ENCODE measurements at places on chromosomes 7 and 10.

- DNase-seq, result no peak
These were observed 39.4 kb upstream of the PIP4K2A start for GRCh38 chr10:22753786-22754185.

GRCh38 chr10:123069246-123069986, 60.6 kb downstream of the ACADSB start:
- no peak for DNase-seq

DNA sequence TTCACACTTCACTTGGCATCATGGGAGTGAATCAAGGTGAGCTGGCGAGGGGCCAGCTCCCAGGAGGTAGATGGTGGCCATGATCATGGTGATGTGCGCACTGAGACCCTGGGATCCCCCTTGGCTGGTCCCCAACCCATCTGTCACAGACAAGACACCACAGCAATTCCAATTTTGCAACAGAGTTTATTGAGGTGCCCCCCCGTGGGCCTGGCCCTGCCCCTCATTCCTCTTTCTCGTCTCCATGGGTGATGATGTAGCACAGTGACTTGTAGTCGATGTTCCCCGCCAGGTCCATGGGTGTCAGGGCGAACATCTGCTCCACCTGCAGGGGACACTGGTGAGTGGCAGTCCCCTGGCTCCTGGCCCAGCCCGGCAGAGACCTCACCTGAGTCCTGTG, 2.4 kb downstream of the MYL7 start:
- DNase-seq, result no peak

- DNase-seq, result no peak
These were observed 40.0 kb upstream of the LOXL4 start for GRCh38 chr10:98307916-98308541.

DNA sequence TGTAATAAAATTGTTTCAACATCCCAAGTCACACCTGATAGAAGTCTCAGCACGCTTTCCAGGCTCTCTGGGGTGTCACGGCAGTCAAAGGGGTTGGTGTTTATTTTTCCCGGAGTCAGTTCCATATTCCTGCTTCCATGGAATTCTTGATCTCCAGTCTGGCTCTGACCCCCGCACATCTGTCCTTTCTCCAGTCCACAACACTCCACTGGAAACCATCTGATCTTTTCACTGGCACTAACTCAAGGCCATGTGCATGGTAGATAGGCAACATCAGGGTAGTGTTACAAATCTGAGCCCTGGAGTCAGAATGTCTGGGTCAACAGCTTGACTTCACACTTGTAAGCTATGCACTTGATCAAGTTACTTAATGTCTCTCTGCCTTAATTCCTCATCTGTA, 176.2 kb downstream of the WDR11 start:
- no peak for DNase-seq

DNA sequence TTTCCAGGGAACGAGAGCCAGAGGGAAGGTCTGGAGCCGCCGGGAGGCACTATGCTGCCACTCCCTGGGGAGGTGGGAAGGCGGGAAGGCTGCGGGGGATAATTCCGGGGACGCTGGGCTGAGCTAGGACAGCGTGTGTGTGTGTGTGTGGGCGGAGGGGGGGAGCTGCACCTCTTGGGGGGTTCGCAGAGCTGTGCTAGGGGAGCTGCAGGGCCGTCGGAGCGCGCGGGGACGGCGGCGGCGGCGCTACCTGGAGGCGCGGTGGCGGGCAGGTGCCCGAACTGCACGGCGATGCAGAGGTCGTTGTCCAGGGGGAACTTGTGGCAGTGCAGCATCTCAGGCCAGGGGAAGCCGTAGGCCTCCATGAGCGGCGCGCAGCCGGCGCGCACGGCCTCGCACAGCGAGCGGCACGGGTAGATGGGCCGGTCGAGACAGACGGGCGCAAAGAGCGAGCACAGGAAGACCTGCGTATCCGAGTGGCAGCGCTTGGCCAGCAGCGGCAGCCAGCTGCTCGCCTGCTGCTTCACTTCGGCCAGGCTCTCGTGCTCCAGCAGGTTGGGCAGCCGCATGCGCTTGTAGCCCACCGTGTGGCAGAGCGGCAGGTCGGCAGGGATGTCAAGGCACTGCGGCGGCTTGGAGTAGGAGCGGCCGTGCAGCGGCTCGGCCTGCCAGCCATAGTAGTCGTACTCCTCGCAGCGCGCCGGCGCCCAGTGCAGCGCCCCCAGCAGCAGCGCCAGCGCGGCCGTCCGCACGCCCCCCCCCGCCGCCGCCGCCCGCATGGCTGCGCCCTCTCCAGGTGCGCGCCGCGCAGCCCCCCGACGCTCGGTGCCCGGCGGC, 526 bp downstream of the SFRP5 start:
- DNase-seq, result no peak

DNA sequence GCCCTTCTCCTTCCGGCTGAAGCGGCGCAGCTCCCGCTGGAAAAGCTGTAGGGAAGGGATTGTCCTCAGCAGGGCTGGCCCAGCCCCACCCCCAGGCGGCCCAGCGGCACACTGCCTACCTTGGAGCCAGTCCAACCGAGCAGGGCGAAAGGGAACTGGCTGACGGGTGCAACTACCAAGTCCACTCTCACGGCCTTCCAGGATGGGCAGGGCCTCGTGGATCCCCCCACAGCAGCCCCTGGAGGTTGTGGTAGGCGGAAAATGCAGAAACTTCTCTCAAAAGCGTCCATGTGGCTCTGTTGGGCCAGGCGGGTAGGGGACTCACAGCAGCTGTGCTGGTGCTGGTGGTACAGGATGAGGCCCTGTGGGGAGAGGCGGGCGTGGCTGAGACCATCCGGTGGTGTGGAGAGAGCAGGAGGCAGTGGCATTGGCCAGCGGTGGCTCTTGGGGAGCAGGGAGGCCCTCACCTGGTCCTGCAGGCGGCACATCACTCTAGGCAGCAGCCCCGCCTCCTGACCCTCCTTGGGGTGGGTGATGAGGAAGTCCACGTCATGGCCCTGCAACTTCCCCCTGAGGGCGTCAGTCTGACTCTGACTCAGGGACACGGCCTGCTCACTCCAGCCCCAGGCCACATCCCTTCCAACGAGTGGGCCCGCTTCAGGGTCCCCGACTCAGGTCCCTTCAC, 8.4 kb upstream of the PGAM2 start:
- DNase-seq, result no peak

- no peak for DNase-seq
These were observed 200.3 kb downstream of the LSM5 start for GRCh38 chr7:32289651-32290414.

DNA sequence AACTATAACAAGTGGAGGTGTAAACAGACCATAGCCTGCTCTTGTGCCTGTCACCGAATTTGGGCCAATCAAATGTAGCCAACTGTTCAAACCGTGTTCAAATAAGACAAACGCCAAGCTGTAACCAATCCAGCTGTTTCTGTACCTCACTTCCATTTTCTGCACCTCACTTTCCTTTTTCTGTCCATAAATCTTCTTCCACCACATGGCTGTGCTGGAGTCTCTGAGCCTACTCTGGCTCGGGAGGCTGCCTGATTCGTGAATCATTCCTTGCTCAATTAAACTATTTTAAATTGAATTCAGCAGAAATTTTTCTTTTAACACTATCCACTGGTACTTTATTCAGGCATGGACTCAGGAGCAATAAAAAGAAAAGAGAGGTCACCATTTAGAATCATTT, 29.9 kb upstream of the COL1A2 start:
- no peak for DNase-seq
